Osteocyte (in vitro differentiated cells): ENCODE measurements at places on chromosomes 11 and 22. TPM values are rescaled to one million over a fixed set of nuclear protein-coding genes. Genes with fewer than 3 reads are reported as not detected.
A peak's percentile ranks its signal among the peaks of the same experiment; 100 is the strongest.

- no peak for DNase-seq
- H3K27me3 ChIP-seq, result no peaks in the 10 kb centered on the region
- no peak overlapping the region for H3K27ac ChIP-seq
- no peaks in the 10 kb centered on the region for H3K4me1 ChIP-seq
Observed at GRCh38 chr11:84103096-84103495, 816.9 kb upstream of the CCDC90B start.

DNA sequence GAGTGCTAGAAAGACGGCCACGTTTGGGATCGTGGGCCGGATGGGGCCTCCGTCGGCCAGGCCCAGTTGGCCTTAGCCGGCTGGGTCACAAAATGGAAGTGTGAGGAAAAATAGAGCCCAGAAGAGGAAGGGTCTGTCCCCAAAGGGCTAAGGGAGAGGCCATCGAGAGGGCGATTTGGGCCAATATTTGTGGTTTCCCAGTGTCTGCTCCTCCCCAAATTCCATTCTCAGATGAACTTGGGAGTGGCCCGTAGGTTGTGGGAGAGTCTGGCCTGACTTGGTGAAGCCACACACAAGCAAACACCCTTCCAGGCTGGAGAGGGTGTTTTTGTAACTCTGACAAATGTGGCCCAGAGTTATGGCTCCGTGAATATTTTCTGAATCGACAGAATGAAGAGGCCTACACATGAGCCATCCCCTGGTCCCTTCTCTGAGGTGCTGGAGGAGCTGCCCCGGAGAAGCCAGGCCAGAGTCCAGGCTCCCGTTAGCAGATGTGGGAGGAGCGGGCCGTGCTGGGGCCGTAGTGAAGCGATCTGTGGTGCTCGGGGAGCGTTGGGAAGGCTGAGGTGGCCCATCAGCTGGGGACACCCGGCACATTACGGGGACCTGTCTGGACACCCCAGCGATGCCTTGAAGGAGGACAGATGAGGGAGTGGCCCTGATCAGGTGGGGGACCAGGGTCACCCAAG lies 73.5 kb upstream of the PPARA start:
- peaks cover 44% of the 10 kb centered on the region for H3K36me3 ChIP-seq
- peak overlapping the region; percentile 89 for H3K4me3 ChIP-seq
- peaks cover 68% of the 10 kb centered on the region for H3K4me1 ChIP-seq

DNA sequence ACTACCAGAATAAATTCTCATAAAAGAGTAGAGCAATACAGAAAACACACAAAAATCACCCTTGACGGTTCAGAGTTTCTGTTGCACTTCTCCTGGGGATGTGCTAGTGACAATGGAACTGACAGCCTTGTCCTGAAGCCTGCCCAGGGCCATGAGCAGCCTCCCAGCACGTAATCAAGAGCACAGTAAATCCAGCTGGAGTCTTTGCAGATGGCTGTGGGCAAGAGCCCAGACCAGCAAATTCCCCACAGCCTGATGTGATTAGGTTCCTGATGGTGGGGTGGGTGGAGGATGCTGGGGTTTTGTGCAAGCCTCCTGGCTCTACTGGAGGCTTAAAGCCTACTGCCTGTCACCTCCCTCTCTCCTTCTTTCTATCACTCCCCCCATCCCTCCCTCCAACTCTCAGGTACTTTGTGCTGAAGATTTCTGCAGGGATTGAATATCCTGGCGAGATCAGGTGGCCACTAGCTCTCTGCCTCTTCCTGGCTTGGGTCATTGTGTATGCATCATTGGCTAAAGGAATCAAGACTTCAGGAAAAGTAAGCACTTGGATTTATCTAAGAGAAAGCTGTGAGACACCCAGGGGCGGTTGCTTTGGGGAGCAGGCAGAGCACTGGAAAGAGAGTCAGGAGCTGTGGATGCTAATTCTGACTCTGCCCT lies 18.1 kb downstream of the SLC6A5 start:
- H3K36me3 ChIP-seq, result no peaks in the 10 kb centered on the region
- DNase-seq, result no peak
- peaks cover 15% of the 10 kb centered on the region for H3K27me3 ChIP-seq
- H3K4me1 ChIP-seq, result no peaks in the 10 kb centered on the region
- no peak overlapping the region for H3K27ac ChIP-seq

GRCh38 chr22:46767249-46767985 lies 5.0 kb downstream of the TBC1D22A start:
- H3K36me3 ChIP-seq, result no peaks in the 10 kb centered on the region
- peak overlapping the region; percentile 46 for H3K27ac ChIP-seq
- H3K27me3 ChIP-seq, result no peaks in the 10 kb centered on the region
- H3K4me1 ChIP-seq, result peaks cover 35% of the 10 kb centered on the region
- no peak overlapping the region for H3K4me3 ChIP-seq

RTN4RL2 gene
- 0.81 and 0.84 TPM in 2 replicates for total RNA-seq
